ENCODE measurements at places on chromosomes 1 and 21. TPM values are rescaled to one million over a fixed set of nuclear protein-coding genes. Genes with fewer than 3 reads are reported as not detected.

GJA9 gene
- polyA plus RNA-seq, result 0.34 TPM

CHRNB2 gene
- not detected for polyA plus RNA-seq

FAM131C gene
- polyA plus RNA-seq, result 7.5 TPM

ICOSLG gene
- 1.9 TPM for polyA plus RNA-seq

CFHR2 gene
- 9.6 TPM for polyA plus RNA-seq

KCNK1 gene
- 25.9 TPM for polyA plus RNA-seq

IL19 gene
- not detected for polyA plus RNA-seq

OR2W3 gene
- polyA plus RNA-seq, result not detected

LCK gene
- polyA plus RNA-seq, result 0.79 TPM

APOBEC4 gene
- not detected for polyA plus RNA-seq

GPATCH4 gene
- 28.6 TPM for polyA plus RNA-seq

OR2T2 gene
- polyA plus RNA-seq, result not detected

SYT2 gene
- polyA plus RNA-seq, result 0.12 TPM

KCTD3 gene
- 36.7 TPM for polyA plus RNA-seq

PSMA5 gene
- 83.1 TPM for polyA plus RNA-seq

SELL gene
- polyA plus RNA-seq, result 1.1 TPM

FCAMR gene
- polyA plus RNA-seq, result not detected

COPA gene
- 138 TPM for polyA plus RNA-seq

PKP1 gene
- polyA plus RNA-seq, result 0.04 TPM

NBPF9 gene
- 13.3 TPM for polyA plus RNA-seq

TEKT2 gene
- polyA plus RNA-seq, result 0.16 TPM

DMRTA2 gene
- not detected for polyA plus RNA-seq

SOD1 gene
- polyA plus RNA-seq, result 260 TPM

ST6GALNAC5 gene
- polyA plus RNA-seq, result 3.7 TPM

GNG4 gene
- polyA plus RNA-seq, result 11.8 TPM

SYT11 gene
- 0.39 TPM for polyA plus RNA-seq

WDR26 gene
- 11.7 TPM for polyA plus RNA-seq

PCP4 gene
- 6.0 TPM for polyA plus RNA-seq

SPRR2E gene
- polyA plus RNA-seq, result not detected

CHI3L1 gene
- polyA plus RNA-seq, result 25.3 TPM

FOXO6 gene
- 4.2 TPM for polyA plus RNA-seq

FCRL6 gene
- not detected for polyA plus RNA-seq

SHISAL2A gene
- 0.89 TPM for polyA plus RNA-seq

FAM151A gene
- polyA plus RNA-seq, result 13.5 TPM

NCSTN gene
- 120 TPM for polyA plus RNA-seq

HAO2 gene
- polyA plus RNA-seq, result 14.2 TPM

RGSL1 gene
- not detected for polyA plus RNA-seq

PGLYRP3 gene
- polyA plus RNA-seq, result not detected

FAM163A gene
- 2.2 TPM for polyA plus RNA-seq

LYPD8 gene
- not detected for polyA plus RNA-seq

LCE2B gene
- polyA plus RNA-seq, result not detected

RAB42 gene
- 10.3 TPM for polyA plus RNA-seq

PLA2G2F gene
- polyA plus RNA-seq, result not detected

C1orf87 gene
- not detected for polyA plus RNA-seq

LEMD1 gene
- polyA plus RNA-seq, result 0.35 TPM

VHLL gene
- polyA plus RNA-seq, result not detected

MAEL gene
- polyA plus RNA-seq, result 0.45 TPM

BTG3 gene
- 50.7 TPM for polyA plus RNA-seq

MYBPH gene
- 0.70 TPM for polyA plus RNA-seq

CIART gene
- 7.1 TPM for polyA plus RNA-seq

ELAPOR1 gene
- polyA plus RNA-seq, result 1.8 TPM

PLEKHG5 gene
- 9.3 TPM for polyA plus RNA-seq

NCAM2 gene
- polyA plus RNA-seq, result 1.7 TPM

LINGO4 gene
- polyA plus RNA-seq, result not detected

BATF3 gene
- polyA plus RNA-seq, result 3.5 TPM
